ENCODE measurements at places on chromosomes 5 and 9.

- DNase-seq, result peak; percentile 82
These were observed 69.0 kb upstream of the FAM169A start for GRCh38 chr5:74934949-74935751.

DNA sequence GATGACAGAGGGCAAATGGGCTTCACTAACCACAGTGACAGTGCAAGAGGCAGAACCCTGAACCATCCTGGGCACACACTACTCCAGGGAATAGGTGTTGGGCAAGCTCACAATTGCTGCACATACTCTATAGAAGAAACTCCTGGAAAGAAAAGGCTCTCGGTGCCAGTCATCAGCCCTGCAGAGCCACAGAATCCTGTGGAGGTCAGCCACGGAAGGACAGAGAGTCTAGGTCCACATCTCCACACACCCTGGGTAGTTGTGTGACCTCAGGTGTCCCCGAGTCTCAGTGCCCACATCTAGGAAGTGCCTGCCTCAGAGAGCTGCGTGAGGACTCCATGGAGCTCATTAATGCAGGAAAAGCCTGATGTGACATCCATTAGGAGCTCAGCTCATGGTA is 16.0 kb upstream of the ANGPTL2 start:
- DNase-seq, result no peak

DNA sequence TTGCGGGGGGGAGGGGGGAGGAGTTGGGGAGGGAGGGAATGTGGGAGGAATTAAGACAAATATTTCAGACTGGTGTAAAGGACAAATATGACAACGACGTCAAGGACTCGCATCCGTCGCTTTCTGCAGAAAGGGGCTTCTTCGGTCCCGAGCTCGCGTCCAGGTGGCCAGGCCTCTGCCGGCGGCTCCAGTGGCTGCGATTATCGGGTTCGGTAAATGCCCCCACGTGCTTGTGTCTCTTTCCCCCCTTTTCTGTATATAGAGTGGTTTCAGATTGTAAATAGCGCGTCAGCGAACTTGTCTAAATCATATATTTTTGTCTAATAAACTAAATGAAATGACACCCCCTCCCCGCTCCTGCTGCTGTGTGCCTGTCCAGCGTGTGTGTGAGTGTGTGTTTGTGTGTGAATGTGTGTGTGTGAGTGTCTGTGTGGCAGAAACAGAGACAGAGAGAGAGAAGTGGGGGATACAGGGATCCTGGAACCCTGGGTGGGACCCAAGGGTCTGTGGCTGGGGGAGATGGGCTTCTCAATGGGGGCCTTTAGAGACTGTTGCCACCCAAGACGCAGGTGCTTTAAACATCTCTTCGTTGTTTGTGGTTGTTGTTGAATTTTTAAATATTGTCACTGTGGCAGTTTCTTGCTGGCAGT is 5.6 kb downstream of the IRX1 start:
- DNase-seq, result no peak

DNA sequence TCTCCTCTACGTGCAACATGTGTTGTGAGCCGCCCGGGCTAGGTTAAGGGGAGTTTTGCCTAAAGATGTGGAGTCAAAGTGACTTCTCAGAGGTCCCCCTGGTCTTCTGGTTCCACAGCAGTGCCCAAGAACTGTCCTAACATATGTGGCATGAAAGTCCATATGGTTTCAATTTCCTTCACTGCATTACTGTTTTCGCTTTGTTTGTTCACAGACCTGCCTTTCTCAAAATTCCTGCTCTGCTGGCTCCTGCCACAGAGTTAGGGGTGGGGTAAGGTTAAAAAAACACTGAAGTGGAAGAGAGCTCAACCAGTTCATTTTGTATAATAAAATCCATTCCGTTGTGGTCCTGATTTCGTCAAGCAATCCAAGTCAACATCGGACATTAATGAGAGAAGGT is 289.4 kb downstream of the DMAC1 start:
- no peak for DNase-seq

DNA sequence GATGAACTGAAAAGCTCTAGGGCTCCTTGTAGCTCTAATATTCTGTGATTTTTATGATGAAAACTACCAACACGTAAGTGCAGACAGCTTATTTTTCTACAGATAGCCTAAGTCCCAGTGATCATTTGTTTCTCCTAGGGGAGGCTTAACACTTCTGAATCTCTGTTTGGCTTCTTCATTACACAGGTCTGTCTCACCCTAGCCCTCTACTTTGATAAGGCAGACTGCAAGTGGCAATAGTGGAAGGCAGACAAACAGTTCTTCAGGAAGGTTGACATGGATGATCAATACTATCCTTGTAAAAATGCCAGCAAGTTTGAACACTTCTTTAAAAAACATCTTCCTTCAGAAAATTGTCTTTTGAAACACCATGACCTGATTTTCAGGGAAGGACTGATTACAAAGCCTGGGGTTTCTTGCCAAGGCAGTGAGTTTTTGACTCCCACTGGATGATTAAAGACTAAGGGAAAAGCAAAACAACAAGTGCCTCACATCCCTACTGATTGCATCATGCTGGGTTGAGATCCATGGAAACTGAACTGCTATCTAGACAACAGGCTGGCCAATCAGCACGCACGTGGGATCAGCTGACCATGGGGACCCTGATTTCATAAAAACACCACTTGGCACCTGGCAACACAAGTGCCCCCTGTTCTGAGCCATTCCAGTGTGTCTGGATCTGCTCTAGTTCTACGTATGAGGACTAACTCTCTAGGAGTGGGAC is 212.2 kb downstream of the SMARCA2 start:
- peak; percentile 77 for DNase-seq
